PC-9 (cell line): ENCODE measurements at places on chromosomes 11 and 22.

DNA sequence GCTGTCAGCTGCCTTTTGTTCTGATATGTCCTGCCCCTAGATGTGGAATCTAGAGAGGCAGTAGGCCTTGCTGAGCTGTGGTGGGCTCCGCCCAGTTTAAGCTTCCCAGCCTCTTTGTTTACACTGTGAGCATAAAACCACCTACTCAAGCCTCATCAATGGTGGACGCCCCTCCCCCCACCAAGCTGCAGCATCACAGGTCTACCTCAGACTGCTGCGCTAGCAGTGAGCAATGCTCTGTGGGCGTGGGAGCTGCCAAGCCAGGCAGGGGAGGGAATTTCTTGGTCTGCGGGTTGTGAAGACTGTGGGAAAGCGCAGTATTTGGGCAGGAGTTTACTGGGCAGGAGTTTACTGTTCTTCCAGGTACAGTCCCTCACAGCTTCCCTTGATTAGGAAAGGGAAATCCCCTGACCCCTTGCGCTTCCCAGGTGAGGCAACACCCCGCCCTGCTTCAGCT is 98.5 kb downstream of the SMCO4 start:
- peak; percentile 72 for DNase-seq

GRCh38 chr11:124075841-124076651 is 34.9 kb upstream of the OR10G7 start:
- DNase-seq: no peak

DNA sequence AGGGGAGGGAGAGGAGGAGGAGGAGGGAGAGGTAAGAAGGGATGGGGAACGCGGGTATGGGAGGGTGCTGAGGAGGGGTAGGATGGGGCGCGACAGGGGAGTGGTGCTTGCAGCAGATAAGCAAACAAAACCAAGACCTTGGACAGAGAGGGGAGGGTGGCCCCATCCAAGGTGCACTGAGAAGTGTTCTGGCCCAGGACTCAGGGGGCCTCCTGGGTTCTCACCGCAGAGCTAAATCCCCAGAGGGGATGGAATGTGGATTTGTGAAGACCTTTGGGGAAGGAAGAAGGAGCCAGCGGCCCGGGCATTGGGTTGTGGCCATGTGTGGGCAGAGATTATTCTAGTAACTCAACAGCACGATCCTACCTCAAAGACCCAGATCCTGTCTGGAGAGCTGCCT is 90.9 kb upstream of the LINC01488 start:
- DNase-seq: no peak

DNA sequence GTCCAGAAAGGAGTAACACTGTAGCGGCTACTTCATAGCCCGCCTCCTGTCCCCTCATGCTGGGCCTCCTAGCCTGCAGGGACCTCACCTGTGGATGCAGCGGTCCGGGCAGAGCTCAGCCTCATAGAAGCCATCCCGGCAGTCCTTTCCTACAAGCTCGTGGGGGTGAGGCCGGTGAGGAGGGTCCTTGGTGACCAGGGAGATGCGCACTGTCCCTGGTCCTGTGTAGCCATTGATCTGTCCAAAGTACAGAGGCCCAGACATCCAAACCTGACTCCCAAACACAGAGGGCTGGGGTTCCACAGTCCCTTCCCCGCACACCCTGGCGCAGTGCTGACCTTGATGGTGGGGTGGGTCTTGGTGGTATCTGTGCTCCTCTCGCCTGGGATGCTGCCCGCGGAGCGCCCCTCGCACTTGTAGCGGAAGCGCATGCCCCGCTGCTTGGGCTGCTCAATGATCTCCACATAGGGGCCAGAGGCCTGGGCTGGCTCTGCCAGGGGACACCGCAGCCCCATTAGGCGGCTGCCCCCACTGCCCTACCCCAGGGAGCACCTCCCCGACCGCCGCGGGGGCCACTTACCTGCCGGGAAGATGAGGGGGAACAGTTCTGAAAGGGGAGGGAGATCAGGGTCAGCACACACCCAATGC is 993 bp downstream of the RELA start:
- no peak for DNase-seq

- DNase-seq: no peak
Observed at GRCh38 chr11:75872887-75873416, 57.9 kb downstream of the UVRAG start.

GRCh38 chr11:117861151-117862018 is 15.1 kb downstream of the FXYD6 start:
- peak; percentile 20 for DNase-seq

- no peak for DNase-seq
Observed at GRCh38 chr11:5234381-5234834, at the start of gene HBD. TSS of gene HBD (minus strand) at chr11:5234483. CDS start at chr11:5234433, 50 bp downstream.

GRCh38 chr11:69702239-69702691 is 1.6 kb downstream of the FGF19 start:
- DNase-seq: no peak

DNA sequence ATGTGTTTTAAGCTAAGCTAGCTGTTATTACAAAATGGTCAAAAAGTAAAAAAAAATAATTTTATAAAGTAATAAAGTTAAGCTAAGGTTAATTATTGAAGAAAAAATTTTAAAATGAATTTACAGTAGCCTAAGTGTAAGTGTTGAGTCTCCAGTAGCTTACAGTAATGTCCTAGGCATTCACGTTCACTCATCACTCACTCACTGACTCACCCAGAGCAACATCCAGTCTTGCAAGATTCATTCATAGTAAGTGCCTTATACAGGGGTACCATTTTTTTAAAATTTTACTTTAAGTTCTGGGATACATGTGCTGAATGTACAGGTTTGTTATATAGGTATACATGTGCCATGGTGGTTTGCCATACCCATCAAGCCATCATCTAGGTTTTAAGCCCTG is 11.6 kb upstream of the OOSP4B start:
- DNase-seq: no peak

DNA sequence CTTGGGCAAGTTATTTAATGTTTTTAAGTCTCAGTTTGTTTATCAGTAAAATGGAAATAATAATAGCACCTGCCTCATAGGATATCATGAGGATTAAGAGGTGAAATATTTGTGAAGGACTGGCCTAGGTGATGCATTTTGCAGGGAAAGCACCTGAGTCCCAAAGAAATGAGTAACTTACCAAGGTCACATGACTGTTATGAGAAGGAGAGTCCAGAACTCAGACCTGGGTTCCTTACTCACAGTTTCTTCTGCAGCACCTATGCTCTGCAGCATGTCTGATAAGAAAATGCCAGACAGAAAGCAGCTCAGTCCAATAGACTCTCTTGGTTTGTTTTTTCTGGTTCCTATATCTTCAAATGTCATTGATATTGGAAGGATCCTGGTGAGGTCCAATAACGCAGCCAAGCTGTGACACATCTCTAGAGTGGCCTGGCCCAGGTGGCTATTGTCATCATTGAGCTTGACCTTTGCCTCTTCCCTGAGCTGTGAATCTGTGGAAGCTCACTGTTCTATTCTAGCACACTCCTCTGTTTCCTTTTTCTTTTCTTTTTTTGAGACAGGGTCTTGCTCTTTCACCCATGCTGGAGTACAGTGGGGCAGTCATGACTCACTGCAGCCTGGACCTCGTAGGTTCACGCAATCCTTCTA is 174.7 kb upstream of the NAV2 start:
- peak; percentile 13 for DNase-seq

DNA sequence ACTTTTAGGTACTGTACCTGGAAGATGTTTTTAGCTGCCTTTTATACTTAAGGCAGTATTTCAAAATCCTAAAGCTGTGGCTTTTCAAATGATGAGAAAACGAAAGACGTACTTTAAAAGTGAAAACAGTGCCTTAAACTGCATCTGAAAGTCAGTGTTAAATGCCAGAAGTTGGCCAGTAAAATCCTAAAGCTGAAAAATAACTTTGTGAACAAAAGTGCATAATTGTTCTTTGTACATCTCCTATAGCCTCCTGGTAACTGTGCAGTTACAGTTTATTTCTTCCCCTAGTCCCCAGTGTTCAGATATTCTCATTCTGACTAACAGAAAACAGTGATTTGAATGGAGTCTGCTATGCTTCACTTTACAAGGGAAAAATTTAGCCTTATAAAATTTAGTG is 6.8 kb downstream of the EED start:
- DNase-seq: no peak

DNA sequence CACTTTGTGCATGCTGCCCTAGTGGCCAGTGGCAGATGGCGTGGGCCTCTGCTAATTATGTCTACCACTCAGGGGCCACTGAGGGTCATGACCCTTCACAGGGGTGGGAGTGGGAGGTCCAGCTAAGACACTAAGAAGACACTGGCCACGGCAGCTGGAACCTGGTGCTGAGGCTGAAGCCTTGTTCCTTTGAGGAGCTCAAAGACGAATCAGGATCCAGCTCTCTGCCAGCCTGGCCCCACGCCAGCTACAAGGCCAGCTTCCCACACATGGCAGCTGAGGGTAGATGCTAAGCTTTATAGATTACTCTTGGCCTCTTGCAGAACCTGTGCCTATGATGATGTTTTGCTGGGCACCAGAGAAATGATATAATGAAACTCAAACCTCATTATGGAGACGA is 226.3 kb downstream of the DSCAML1 start:
- DNase-seq: no peak

DNA sequence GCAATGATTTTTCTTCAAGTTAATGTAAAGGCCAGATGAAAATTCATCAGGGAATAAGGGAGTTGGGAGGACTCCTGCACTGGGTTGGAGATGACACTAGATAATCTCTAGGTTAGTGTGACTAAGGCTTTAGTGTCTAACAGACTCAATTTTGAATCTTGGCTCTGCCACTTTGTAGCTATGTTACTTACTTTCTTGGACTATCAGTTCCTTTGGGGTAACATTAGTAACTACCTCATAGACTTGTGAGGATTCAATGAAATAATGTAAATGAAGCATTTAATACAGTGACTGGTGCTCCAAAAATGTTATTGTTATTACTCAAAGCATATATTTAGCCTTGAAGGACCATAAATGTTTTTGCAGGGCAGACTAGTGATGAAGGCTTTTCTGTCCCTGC is 9.6 kb upstream of the CCDC89 start:
- no peak for DNase-seq

GRCh38 chr22:45328822-45329529 is 19.2 kb downstream of the FAM118A start:
- no peak for DNase-seq

DNA sequence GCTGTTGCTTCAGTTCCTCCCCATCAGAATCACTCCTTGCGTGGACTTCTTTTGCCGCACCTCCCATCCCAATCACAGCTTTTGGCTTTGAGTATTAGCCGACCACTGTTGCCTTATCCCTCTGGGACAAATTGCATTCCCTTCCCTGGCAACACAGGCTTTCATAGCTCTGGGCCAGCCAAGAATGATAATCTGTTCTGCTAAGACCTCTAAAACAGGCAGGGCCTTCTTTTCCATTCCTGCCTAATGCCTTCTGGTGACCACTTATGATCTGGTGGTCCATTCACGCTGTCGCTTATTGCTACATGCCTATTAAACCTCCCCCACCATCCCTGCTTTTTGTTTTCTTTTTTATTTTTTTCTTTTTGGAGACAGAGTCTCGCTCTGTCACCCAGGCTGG is 9.6 kb downstream of the SEC14L2 start:
- DNase-seq: no peak

GRCh38 chr11:62491571-62492329 is 54.9 kb downstream of the AHNAK start:
- no peak for DNase-seq

GRCh38 chr11:91220476-91221202 is 997.8 kb upstream of the CHORDC1 start:
- no peak for DNase-seq

DNA sequence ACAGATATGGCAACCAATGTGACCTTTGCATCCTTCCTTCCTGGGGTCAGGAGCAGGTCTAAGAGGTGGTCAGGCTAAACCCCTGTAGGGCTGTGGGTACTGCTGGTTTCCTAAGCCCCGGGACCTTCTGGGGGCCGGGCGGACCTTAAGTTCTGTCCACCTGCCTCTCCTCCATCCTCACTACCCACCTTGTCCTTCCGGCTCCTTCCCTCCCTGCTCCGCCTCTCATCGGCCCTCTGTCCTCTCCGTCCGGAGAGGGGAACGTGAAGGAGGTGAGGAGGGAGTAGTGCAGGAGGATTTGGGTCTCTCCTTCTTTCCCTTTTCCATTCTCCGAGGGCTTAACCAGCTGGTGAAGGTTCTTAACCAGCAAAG is 28.3 kb upstream of the PARVB start:
- no peak for DNase-seq

- no peak for DNase-seq
Observed at GRCh38 chr11:69048031-69048693, 570 bp upstream of the TPCN2 start.

GRCh38 chr11:69209038-69209350 is 53.3 kb downstream of the SMIM38 start:
- DNase-seq: no peak

DNA sequence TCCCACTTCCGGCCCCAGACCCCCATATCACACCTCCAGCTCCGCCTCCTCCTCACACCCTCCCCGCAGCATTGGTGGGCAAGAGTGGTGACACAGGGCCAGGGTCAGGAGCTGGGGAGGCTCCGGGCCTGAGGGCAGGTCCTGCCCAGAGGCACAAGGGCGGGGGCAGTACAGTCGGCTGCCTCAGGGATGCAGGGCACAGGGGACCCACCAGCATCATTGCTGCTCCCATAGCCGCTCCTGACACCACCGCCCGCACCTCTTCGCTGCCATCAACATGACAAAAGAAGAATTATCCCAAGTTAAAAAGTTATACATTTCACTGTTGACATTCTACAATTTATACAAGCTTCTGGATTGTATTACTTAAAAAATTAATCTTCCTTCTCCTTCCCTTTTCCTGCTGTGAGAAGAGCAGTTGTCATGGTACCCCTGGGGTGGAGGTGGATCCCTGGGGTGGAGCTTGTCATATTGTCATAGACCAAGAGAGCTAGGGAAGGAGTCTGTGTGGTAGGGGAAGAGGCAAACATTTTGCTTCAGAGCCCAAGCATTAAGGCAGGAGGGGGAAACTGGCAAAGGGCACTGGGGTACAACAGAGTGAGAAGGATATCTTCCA is 4.1 kb downstream of the SBF2 start:
- DNase-seq: no peak

GRCh38 chr11:110251836-110252235 is 44.6 kb downstream of the RDX start:
- peak; percentile 58 for DNase-seq

- peak; percentile 73 for DNase-seq
Observed at GRCh38 chr22:40036591-40037225, 42.0 kb downstream of the FAM83F start.

DNA sequence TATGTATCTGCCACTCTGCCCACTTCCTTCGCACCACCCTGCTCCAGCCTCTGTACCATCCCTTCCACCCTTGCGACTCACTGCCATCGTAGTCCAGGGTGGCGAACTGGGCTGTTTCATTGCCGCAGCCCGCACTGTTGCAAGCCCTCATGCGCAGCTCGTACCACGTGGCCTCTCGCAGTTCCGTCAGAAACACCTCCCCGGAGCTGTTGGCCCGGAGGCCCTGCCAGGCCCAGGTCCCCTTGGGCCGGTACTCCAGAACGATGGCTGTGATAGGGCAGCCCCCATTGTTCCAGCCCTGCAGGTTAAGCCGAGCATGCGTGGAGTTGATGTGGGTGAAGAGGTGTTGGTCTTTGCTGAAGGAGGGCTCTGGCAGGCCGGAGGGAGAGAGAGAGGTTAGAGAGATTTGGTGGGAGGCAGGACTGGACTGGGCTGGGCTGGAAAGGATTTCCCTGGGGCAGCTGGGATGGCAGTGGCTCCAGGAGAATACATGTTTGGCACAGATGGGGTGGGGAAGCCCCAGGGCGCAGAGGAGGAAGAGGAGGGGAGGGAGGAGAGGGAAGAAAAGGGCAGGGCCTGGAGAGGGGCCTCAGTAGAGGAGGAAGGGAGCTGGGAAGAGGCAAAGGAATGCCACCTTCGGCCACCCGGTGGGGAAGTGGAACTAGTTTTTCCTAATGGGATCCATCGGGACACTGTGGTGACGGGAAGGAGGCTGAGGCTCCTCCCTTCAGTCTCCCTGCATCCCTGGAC is 109.6 kb downstream of the CEP164 start:
- no peak for DNase-seq

- no peak for DNase-seq
Observed at GRCh38 chr22:41092847-41093411, 537 bp downstream of the EP300 start.
